Fibroblast of skin of left biceps (primary cell): ENCODE measurements at places on chromosomes 7 and 10.

GRCh38 chr7:19390795-19391194, 245.6 kb upstream of the FERD3L start:
- DNase-seq = no peak

- no peak for DNase-seq
Measured at GRCh38 chr10:91887272-91888076, 21.8 kb downstream of the FGFBP3 start.

DNA sequence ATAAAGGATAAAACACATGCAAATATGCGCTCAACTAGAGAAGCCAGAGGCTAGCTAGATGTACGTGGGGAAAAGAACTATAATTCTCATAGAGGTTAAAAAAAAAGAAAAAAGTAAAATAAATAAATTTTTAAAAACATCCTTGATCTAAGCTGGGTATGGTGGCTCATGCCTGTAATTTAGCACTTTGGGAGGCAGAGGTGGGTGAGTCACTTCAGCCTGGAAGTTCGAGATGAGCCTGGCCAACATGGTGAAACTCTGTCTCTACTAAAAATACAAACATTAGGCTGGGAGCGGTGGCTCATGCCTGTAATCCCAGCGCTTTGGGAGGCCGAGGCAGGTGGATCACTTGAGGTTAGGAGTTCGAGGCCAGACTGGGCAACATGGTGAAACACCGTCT, 18.6 kb upstream of the HSPA12A start:
- DNase-seq = no peak

GRCh38 chr7:140342727-140343514, 55.4 kb downstream of the SLC37A3 start:
- no peak for DNase-seq

DNA sequence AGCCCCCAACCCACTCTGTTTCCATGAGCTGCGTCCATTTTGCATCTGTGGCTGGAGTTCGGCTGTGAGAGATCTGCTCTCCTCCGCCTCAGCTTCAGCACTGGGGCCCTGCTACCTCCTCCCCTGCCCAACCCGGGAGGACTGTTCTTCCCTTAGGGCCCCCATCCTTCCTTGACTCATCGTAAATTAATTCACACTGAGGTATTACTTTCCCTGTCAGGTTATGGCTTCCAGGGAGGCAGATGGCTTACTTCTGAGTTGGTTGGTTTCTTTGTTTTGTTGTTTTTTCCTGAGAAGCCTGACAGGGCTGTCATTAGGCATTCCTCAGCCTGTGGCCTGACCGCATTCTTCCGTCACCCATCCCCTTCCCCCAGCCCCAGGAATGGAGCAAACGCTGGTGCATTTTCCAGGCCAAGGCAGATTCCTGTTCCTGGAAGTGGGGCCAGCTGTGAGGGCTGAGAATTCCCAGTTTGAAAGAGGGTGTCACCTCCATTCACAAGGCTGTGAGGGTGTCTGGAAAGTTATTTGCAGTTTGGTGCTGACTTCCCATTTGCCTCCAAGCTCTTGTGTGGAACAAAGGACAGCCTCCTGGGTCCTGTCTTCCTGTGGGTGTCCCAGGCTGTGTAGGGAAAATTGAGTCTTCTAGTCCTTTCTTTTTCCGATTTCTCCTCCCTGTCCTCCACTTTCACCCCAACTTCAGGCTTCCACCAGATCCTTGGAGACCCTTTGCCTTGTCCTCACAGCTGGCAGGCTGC, 11.7 kb downstream of the CPA5 start:
- peak; percentile 99 for DNase-seq

DNA sequence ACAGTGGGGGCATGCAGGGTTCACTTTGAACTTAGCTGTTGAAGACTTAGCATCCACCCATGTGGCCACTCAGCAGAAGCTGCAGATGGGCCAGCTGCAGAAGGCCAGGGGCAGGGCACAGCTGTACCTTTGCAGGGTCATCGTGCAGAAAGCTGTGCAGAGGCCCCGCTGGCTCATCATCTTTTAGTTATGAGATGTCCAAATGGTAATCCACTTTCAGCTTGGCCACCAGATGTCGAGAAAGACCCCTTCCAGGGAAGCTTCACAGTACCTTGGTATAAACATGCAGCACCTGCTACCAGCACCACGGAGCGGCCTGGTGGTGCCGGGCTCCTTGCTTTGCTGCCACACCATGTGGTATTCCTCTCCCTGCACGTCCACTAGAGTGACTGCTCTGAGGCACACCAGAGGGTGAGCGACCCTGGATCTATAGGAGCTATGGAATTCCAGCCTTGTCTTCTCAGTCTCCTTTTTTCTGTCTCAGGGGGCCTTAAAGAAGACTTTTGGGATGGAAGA, 74.2 kb upstream of the LAMB4 start:
- DNase-seq = no peak

- DNase-seq = no peak
Measured at GRCh38 chr10:27454837-27455236, 49.3 kb upstream of the RAB18 start.

DNA sequence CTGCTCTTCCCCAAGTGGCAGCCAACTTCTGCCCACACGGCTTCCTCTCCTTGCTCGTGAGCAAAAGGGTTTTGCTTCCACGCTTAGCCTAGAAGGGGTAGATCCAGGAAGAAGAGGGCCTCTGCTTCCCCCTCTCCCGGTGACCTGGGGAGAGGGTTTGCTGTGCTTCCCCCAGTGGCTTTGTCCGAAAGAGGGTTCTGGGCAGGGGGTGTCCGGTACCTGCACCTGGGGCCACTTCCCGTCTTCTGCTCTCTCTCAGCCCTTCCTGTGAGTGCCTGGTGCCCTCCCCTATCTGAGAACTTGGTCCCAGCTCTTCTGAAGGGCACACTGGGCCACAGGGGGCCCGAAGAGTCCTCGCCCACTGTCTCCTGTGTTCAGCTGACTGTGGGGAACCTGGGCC, 11.3 kb downstream of the JAKMIP3 start:
- DNase-seq = no peak

GRCh38 chr10:130472236-130472635, 336.0 kb downstream of the GLRX3 start:
- no peak for DNase-seq

DNA sequence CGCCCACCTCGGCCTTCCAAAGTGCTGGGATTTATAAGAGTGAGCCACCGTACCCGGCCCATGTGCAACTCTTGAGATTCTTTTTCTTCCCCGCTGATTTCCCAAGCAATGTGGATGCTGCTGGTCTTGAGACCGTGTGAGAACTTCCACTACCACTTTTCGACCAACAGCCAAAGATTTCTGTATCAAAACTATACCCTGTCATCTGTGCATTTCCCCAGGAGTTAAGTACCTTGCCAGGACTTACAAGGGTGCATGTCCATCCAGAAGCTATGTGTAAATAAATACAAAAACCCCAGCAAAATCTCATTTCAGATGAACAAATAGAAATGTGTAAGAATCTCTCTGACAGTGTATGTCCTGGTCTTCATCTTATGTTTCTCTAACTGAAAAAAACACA, 9.9 kb upstream of the GALNT11 start:
- DNase-seq = no peak

- DNase-seq = no peak
Measured at GRCh38 chr7:151714201-151714600, 162.7 kb downstream of the PRKAG2 start.

DNA sequence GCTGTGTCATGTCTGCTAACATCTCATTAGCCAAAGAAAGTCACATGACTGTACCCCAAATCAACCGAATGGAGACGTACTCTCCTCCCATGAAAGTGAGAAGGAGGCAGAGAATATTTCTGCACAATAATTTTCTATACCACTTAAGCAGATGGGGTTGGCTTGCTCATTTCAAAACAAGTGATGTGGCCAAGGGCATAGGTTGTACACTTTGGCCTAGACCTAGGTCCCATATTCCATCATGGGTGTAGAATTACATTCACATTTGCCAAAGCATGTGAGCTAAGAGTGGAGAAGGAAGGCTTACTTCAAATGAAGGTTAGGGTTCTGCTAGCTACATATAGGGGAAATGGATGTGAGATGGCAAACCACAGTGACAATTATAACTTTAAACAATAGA, 83.0 kb downstream of the ZNF365 start:
- no peak for DNase-seq

DNA sequence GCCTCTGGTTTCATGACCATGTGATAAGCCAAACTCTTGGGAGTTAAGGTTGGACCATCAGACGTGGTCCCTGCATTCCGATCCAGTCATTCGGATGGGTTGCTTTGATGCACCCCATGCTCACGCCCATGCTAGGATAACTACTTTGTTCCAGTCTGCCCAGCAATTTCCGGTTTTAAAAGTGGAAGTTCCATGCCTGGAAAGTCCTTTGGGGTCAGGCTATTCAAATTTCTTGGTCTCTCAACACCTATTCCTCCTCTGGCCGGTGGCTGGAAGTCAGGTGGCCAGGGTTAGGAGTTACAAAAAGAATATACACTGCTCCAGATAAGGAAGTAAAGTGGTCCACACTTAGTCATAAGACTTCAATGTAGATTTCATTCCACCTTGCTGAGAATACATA, 37.7 kb upstream of the HABP2 start:
- DNase-seq = no peak

GRCh38 chr10:124903111-124903510, 38.8 kb upstream of the ZRANB1 start:
- no peak for DNase-seq

- DNase-seq = no peak
Measured at GRCh38 chr10:26863351-26864076, 2.8 kb upstream of the ABI1 start.

DNA sequence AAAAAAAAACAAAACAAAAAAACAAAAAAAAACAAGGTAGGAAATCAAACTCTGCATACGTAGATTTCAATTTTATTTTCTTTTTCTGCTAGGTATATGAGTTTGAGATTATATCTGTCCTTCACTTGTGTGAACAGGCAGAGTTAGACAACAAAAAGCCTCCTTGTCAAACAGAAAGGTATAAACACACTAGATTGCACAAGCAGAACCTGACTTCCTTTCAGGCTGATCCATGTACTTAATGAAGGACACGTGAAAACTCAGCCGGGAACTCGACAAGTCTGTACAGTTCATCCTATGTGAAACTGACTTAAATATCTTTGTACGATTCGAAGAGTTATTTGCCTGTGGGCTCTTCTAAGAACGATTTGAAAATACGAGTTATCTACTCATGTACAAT, 254.1 kb downstream of the ARL4A start:
- no peak for DNase-seq

DNA sequence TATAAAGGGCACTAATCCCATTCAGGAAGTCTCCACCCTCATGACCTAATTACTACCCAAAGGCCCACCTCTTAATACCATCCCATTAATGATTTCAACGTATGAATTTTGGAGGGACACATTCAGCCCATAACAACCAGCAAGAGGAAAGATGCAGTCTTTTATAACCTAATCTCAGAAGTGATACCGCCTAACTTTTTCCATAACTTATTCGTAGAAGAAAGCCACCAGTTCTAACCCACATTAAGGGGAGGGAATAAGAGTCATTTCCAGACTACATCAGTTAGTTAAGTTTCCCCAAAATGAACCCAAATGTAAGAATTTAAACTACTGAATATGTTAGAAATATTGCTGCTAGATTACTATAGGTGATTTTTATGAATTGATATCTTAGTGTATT, 32.1 kb upstream of the LHFPL3 start:
- DNase-seq = no peak

DNA sequence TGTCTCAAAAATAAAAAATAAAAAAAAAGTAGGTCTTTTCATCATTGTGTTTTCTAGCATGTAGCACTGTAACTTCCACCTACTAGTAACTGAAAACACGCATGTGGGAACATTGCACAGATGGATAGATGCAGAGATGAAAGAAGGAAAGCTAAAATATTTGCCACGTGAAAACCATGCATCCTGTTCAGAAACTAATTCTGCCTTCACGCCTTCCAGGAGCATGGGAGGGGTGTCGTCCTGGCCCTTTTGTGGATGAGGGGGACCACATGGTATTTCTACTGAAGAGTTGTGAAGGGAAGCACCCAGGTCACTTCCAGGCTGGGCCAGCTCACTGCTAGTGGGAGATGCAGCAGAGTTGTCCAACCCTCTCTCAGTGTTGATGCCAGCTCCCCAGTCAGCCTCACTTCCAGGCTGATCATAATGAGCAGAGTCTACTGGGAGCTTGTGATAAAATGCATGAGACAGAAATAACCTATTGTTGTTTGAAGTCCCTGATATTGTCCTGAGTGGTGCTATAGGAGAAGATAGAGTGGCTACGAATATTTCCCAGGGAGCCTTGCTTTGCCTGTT, 287.1 kb upstream of the CELF2 start:
- DNase-seq = no peak

GRCh38 chr10:132316133-132316532, 8.4 kb upstream of the STK32C start:
- DNase-seq = no peak

- no peak for DNase-seq
Measured at GRCh38 chr10:78397786-78398185, 364.1 kb downstream of the RPS24 start.

DNA sequence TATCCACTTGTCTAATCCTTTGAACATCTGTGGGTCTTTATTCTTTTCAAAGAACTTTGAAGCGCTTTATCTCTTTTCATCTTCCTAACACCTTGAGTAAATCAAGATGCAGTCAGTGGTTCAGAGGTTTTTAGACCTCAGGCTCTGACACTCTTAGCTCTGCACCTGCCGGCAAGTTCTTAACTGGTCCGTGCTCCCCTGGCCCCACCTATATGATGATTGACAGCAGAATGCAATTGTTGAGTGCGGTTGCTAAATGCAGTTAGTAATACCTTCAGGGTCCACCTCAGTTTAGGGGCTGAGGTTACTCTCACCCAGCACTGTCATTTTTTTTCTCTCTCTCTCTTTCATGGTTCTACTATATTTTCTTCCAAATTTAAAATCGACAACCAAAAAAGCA, 854.2 kb upstream of the AUTS2 start:
- no peak for DNase-seq
